ENCODE measurements at places on chromosomes 12 and 14.

DNA sequence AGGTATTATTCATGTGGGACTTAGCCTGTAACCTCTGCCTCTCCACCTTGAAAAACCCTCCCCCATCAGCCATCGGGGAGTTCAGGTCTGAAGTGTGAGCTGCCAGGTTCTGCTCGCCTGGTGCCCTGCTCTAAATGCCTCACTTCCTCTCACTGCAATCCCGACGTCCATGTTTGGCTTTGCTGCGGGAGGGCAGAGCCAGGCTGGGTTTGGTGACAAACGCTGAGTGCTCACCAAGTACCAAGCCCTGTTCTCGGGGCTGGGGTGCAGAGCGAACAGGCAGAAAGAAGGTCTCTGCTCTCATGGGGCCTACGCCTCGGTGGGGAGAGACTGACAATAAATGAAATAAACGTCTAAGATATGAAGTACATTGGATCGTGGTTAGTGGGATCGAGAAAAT, 2.1 kb upstream of the ADGRD1 start:
- DNase-seq, result no peak

GRCh38 chr14:35196571-35196970, 74.2 kb downstream of the PRORP start:
- DNase-seq, result no peak

DNA sequence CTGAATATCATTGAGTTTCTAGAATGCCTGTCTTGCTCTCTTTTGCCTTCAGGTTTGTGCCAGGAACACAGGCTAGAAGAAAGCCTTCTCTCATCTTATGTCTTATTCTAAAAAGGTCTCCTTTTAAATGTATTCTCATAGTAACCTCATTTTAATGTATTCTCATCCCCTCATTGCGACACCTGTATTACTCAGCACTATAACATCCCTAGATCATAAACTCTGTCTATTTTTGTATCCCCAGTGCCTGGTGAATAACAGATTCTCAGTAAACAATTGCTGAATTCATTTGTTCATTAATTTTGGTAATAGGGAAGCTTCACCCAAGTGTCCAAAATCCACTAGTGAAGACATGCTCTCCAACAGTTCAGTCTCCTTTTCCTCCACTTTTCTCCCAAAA, 8.8 kb upstream of the LRRK2 start:
- peak; percentile 38 for DNase-seq

DNA sequence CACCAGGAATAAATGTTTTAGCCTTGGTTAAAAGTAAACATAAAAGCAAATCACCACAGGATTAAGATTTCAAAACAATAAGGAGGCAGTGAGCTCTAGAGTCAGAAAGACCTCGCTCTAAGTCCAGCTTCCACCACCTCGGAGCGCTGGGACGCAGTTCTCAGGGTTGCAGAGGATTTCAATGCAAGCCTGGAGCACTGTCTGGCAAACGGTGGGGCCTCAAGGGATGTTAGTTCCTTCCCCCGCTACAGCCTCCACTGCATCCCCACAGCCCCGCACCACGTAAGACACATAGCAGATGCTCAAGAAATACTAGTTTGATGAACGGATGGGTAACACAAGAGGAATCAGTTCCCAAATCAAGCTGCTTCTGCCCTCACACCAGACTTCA, 39.3 kb upstream of the TMCC3 start:
- DNase-seq, result peak; percentile 3

- no peak for DNase-seq
Observed at GRCh38 chr14:92902191-92902590, 20.8 kb upstream of the CHGA start.

Measured in AG10803 (cell line).